CD4-positive, CD25-positive, alpha-beta regulatory T cell (primary cell): ENCODE measurements at places on chromosomes 12 and 14.

- no peak for DNase-seq
These were observed 107.6 kb downstream of the C12orf50 start for GRCh38 chr12:87921621-87922020.

DNA sequence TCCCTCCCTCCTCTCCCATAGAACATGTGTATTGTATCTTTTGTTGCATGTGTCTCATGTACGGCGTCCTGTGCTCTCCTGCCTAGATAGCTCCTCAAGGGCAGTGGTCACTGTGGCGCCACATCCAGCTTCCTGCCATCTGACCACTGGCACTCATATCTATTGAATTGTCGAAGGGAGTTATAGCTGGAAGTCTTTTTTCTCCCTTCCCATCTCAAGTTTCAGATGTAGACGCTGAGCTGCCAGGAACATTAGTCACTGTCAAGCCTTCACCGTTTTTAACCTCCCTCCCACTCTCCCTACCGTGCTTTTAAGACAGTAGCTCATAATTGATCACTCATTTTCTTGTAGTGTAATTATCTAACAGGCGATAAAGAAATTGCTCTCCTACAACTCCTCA is 33.0 kb downstream of the MTHFD1 start:
- no peak for DNase-seq

- DNase-seq: no peak
These were observed 54.1 kb upstream of the DIO3 start for GRCh38 chr14:101506926-101507835.

- no peak for DNase-seq
These were observed 696 bp upstream of the GPHN start for GRCh38 chr14:66507181-66507721.
